ENCODE measurements at places on chromosomes 1 and 21. TPM values are rescaled to one million over a fixed set of nuclear protein-coding genes. Genes with fewer than 3 reads are reported as not detected.

Gene CD48
- total RNA-seq, result 1.4 TPM

DNA sequence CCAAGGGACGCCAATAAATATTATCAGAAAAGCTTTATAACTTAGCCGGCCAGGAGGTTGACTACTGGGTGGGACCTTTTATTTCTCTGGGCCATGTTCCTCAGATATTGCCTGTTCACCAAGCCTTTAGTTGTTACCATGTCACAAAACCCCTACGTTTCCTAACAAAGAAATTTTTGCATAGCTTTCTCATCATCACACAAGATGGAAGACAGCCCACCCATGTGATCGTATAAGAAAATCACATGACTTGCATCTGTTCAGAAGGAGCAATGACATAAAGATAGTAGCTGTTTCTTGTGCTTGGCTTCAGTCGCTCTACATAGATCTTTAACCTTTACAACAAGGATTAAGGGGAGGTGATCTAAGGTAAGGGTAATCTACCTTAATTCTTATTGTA, 88.9 kb upstream of the NGF start:
- no peaks in the 10 kb centered on the region for H3K27me3 ChIP-seq
- H3K36me3 ChIP-seq, result no peaks in the 10 kb centered on the region
- no peak for DNase-seq

- H3K4me3 ChIP-seq, result no peak overlapping the region
- DNase-seq, result peak; percentile 33
- H3K36me3 ChIP-seq, result no peaks in the 10 kb centered on the region
- peaks cover 3% of the 10 kb centered on the region for H3K4me1 ChIP-seq
These were observed 31.7 kb downstream of the A3GALT2 start for GRCh38 chr1:33288976-33289857.

- no peak for DNase-seq
- no peaks in the 10 kb centered on the region for H3K4me1 ChIP-seq
- no peaks in the 10 kb centered on the region for H3K27me3 ChIP-seq
- no peak within 1 kb of the TSS for H3K27ac ChIP-seq
These were observed at the start of gene CD52 for GRCh38 chr1:26317612-26318337. TSS of gene CD52 (plus strand) at chr1:26317958. CDS start at chr1:26318018, 60 bp downstream.
